ENCODE measurements at places on chromosomes 16 and 17. TPM values are rescaled to one million over a fixed set of nuclear protein-coding genes. Genes with fewer than 3 reads are reported as not detected.

DNA sequence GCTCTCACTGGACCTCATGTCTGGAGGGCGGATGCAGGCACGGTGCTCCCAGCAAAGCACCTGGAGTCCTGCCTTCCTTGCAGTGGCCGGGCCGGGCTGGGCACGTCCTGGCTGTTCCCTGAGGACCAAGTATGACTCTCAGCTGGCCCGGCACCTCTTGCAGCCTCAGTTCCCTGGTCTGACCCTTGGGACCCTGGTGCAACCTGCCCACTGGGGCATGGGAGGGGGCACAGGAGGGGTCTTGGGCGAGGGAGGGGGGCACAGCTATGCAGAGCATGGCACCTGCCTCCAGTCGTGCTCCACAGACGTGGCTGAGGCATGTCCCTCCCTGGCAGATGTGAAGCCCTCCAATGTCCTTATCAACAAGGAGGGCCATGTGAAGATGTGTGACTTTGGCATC, 19.6 kb downstream of the MAP2K3 start:
- no peak for DNase-seq

GRCh38 chr17:8051831-8052230, 13.0 kb downstream of the ALOX15B start:
- no peak for DNase-seq

DNA sequence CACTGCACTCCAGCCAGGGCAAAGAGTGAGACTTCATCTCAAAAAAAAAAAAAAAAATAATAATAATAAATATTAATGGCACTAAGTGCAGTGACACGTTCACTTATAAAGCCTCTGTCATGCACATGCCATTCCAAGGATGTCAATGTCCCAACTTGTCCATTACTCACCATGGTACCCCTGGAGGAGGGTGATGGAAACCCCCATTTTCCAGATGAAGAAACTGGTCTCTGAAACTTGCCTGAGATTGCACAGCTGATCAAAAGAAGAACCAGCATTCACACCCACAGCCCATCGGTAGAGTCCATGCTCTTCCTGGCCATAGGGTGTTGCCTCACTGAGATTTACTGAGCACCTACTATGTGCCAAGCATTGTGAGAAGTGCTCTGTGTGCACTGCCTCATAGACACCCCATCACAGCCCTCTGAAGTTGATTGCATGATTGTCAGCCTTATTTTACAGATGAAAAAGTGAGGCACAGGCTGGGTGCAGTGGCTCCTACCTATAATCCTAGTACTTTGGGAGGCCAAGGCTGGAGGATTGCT, 123.7 kb downstream of the ABCC1 start:
- DNase-seq, result no peak

DNA sequence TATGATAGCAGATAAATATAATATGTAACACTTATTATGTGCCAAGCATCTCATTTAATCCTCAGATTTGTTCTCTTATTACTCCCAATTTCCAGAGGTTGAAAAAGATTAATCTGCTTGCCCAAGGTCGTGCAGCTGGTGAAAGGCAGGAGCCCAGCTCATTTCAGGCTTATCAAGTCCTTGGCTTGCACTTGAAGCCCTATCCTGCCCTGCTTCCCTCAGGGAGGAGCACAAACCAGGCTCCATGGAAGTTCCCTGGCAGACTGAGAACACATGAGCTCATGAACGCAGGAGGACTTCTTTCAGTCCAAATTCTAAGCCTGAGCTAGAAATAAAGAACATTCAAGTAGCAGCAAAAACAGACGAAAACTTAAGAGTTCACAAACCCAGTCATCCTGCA, 74.8 kb downstream of the USP31 start:
- no peak for DNase-seq

DNA sequence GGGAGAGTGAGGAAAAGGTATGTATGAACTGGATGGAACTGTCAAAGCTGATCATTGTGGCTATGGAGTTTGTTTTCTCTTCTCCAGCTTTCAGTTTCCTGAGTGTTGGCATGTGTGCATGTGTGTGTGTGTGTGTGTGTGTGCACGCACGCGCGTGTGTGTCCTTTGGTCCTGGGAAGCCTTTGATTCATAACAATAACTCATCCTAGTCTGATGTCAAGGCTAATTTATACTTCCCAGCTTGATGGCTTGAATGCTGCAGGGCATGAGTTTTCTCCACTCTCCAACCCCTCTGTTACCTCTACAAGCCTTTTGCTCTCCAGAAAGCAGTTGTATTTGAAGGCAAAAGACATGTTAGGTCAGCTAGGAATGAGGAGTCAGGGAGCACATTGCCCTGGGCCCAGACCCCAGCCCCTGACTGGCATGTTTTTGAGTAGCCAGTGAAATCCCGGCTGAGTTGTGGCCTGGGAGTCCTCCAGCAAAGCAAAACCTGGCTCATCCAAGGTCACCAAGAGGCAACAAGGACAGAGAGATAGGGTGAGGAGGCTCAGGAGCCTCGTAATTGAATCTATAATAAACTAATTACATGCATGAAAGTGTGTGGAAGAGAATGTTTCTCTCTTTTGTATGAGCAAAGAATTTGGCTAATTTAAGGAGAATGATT, 8.9 kb upstream of the CDC42EP4 start:
- no peak for DNase-seq

DNA sequence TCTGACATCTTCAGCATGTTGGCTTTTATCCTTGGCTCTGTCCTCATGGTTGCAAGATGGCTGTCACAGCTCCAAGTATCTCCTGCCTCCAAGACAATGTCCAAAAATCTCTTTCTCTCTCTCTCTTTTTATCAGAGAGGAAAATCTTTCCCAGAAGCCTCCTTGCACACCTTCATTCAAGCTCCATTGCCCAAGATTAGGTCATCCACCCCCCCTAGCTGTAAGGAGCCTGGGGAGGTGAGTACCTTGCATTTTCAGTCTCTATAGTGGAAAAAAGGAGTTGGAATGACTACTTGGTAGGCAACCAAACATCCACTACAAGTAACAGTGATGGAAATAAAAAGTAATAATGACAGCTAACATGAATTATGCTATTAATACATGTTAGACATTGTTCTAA, 22.0 kb upstream of the NSMCE1 start:
- no peak for DNase-seq

DNA sequence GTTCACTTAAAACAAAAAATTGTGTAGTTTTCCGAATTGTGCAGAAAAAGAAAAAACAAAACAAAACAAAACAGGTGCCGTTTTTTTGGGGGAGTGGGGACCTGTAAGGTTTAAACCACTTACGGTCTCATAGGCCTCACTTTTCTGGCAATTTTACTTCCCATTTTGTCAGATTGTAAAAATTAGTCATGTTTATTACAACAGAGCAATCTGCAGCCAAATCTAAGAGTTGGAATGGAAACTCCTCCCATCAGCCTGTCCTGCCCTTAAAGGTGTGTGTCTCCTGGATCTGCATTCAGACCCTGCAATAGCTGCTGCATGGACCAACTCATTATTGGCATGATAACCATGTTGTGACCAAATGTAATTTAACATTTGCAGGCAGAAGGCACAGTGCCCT, 8.2 kb upstream of the SALL1 start:
- DNase-seq, result no peak

DNA sequence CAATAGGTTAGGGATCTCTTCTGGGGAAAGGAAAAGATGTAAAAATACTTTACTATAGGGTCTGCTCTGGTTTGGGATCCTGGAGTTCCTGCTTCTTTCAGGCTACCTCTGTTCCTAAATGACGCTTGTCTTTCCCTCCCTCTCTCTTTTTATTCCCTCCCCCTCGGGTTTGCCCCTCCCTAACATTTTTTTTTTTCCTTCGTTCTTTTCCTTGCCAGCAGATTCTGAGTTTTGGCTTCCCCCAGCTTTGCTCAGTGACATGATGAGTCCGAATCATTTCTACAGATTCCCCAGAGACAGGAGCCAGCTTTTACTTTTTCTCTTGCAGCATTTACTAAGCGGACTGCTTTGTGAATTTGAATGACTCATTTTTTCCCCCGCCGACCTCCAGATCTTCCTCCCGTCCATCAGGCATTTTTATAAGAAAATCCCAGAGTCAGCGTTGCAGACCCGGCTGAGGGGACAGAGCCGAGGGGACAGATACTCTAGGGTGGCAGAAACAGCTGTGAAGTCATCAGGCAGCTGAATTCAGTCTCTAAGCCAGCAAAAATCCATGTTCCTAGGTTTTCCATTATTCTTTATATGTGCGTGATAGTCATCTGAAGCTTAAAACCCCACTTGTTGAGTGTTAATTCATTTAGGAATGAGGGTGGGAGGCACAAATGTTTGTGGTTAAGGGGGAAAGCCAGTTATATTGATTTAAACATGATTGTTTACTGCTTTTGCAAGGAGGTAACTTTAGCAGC, at the start of gene TMEM100:
Gene TMEM100 (minus strand): TSS at position 123 of the 746 bp plus-strand sequence. CDS start 1,794 bp downstream, outside the sequence.
- DNase-seq, result no peak

DNA sequence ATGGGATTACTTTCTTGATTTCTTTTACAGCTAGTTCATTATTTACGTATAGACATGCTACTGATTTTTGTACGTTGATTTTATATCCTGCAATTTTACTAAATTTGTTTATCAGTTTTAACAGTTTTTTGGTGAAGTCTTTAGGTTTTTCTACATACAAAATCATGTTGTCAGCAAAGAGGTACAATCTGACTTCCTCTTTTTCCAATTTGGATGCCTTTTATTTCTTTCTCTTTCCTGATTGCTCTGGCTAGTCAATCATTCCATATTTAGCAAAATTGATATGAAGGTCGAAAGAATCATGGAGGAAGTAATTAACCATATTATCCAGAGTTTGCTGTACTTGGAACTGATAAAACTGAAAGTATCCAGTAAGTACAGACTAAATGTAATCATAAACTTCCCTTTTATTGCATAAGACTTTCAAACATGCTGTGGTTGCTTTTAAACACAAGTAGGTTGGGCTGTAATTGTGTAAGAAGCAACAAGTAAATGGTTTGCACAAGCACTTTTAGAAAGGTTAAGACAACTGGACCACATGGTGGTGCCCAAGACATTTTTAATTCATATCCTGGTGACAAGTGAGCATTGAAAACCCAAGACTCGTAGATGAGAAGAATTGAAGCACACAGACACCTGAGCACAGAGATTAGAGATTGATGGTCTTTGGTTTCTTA, 8.4 kb downstream of the GDE1 start:
- no peak for DNase-seq

- DNase-seq, result peak; percentile 72
Observed at GRCh38 chr16:3021449-3022207, 1.5 kb downstream of the TNFRSF12A start.

DNA sequence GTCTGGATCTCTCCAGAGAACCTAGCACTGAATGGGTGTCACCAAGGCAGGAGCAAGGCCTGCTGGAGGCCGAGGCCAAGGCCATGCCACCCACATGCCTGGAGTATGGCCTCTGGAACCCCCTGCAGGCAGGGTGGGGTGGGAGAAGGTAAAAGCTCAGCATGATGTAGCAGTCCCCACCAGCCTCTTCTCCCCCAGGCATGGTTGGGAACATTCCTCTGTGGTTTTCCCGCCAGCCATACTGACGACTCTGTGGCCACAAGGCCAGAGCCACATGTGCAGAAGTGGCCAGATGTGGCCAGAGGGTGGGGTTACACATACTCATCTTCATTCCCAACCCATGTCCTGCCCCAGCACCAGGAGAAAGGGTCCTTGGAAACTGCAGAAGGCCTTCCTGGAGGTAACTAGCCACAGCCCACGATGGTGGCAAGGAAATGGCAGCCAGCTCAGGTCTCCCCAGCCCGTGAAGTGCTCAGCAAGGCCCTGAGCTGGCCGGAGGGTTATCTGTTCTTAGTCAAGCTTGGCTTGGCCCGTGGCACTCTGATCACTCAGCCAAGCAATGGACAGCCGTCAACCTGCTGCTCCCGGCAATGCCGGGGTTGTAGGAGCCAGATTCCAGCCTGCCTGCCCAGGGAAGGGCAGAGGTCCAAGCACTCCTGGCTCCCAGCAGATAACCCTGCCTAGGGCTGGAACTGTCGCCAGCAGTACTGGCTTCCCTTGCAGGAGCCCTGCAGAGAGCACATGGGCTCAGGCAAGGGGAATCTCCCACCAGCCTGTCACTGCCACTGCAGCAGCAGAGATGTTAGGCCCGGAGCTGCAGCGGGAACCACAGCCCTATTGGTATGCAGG, 26.1 kb downstream of the HDAC5 start:
- peak; percentile 55 for DNase-seq

- no peak for DNase-seq
Observed at GRCh38 chr16:50313596-50314478, 47.5 kb downstream of the ADCY7 start.

DNA sequence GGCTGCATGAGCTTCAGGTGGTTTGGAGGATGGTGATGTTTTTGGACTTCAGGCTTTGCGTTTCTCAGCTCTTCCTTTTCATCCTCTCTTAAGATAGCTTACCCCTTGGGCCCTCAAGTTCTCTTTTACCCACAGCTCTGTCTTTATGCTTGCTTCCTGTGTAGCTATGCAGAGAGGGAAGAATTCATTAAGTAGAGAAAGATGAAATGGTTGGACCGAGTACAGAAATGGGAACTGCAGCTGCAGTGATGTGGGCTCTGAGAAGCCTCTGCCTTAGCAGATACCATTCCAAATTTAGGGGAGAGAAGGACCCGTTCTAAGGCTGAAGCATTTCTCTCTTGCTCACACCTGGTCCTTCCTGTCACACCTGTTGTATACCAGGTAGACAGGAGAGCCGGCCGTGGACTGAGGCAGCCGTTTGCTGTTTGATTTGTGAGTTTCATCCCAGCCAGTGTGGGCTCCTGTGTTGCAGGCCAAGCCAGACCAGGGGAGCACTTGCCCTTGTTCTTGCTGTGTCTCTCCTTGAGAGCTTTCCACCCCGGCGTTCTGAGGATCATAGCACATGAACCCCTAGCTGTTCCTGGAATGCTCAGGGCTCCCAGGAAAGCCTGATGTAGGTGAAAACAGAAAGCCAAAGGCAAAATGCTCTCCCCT, 392.7 kb downstream of the CPPED1 start:
- DNase-seq, result no peak

GRCh38 chr16:22425036-22425801, 50.8 kb upstream of the CDR2 start:
- DNase-seq, result no peak

DNA sequence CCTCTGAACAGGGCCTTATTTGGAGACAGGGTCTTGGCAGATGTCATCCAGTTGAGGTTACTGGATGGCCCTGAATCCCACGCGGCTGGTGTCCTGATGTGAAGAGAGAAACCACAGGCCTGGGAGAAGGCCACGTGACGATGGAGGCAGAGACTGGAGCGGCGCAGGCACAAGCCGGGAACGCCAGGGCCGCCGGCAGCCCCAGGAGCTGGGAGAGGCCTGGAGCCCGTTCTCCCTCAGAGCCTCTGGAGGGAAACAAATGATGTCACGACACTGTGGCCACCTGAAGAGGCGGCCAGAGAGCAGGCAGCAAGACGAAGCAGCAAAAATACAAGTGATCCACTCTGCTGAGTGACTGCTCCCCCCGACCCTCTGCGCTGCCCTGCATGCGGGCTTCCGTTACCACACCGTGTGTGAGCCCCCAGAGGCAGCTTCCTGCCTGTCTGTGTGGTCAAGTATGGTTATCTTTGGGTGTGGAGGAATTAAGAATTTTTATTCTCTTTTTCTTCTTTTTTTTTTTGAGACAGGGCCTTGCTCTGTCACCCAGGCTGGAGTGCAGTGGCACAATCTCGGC, 11.6 kb downstream of the CD7 start:
- DNase-seq, result no peak

GRCh38 chr17:17849147-17849820, 12.5 kb upstream of the SREBF1 start:
- DNase-seq, result no peak

- DNase-seq, result peak; percentile 62
Observed at GRCh38 chr17:45311760-45312476, 4.9 kb downstream of the MAP3K14 start.

ITGAD gene
- polyA plus RNA-seq, result not detected

ORMDL3 gene
- 41.4 TPM for polyA plus RNA-seq

CDK5R1 gene
- polyA plus RNA-seq, result 3.0 TPM

PTX4 gene
- 0.07 TPM for polyA plus RNA-seq

SAMD14 gene
- polyA plus RNA-seq, result 0.74 TPM

CKLF gene
- polyA plus RNA-seq, result 87.0 TPM
